ENCODE measurements at places on chromosomes 6 and 20.

DNA sequence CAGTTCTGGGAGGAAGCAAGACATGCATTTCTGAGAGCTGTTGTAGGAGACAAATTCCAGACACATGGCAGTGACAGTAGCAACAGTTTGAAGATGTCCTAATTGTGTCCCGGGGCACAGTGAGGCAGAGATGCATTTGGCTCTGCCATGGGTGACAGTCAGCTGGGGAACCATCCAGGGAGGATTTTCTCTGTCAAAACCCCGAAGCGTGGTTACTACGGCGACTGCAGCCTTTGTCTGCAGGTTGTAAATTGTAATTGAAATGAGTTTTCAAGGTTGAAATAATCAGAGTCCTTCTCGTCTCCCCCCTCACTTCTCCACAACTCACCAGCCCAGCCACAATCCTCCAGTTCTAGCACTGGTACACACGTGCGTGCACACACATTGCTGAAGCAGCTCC is 100.1 kb downstream of the GRM4 start:
- DNase-seq = peak; percentile 83
- no peak overlapping the region for H3K4me3 ChIP-seq
- H3K27ac ChIP-seq = peak overlapping the region; percentile 31

- no peaks in the 10 kb centered on the region for H3K27me3 ChIP-seq
- H3K36me3 ChIP-seq = peaks cover 78% of the 10 kb centered on the region
- no peak for DNase-seq
- H3K4me3 ChIP-seq = no peak overlapping the region
These were observed 14.5 kb downstream of the STX16 start for GRCh38 chr20:58665606-58666005.

GRCh38 chr6:1545654-1546053 is 64.1 kb upstream of the FOXC1 start:
- H3K4me3 ChIP-seq = no peak overlapping the region
- H3K4me1 ChIP-seq = no peaks in the 10 kb centered on the region
- H3K27me3 ChIP-seq = peaks cover 22% of the 10 kb centered on the region
- no peak for DNase-seq
- H3K27ac ChIP-seq = no peak overlapping the region

GRCh38 chr6:139129284-139129683 is 5.6 kb upstream of the HECA start:
- DNase-seq = no peak
- no peak overlapping the region for H3K4me3 ChIP-seq
- H3K27ac ChIP-seq = no peak overlapping the region
- H3K27me3 ChIP-seq = no peaks in the 10 kb centered on the region
- no peaks in the 10 kb centered on the region for H3K36me3 ChIP-seq

- no peaks in the 10 kb centered on the region for H3K36me3 ChIP-seq
- H3K4me1 ChIP-seq = peaks cover 7% of the 10 kb centered on the region
- H3K4me3 ChIP-seq = no peak overlapping the region
- H3K27ac ChIP-seq = no peak overlapping the region
- no peaks in the 10 kb centered on the region for H3K27me3 ChIP-seq
These were observed 713.3 kb downstream of the PRKN start for GRCh38 chr6:162014069-162014811.

GRCh38 chr6:113301651-113302050 is 555.5 kb upstream of the MARCKS start:
- no peak overlapping the region for H3K4me3 ChIP-seq
- DNase-seq = no peak
- no peaks in the 10 kb centered on the region for H3K27me3 ChIP-seq
- no peaks in the 10 kb centered on the region for H3K36me3 ChIP-seq

GRCh38 chr6:156944412-156944811 is 167.2 kb downstream of the ARID1B start:
- peaks cover 17% of the 10 kb centered on the region for H3K4me1 ChIP-seq
- no peaks in the 10 kb centered on the region for H3K36me3 ChIP-seq
- DNase-seq = no peak
- no peak overlapping the region for H3K4me3 ChIP-seq
- no peak overlapping the region for H3K27ac ChIP-seq

- no peaks in the 10 kb centered on the region for H3K36me3 ChIP-seq
- H3K27ac ChIP-seq = no peak overlapping the region
- H3K27me3 ChIP-seq = no peaks in the 10 kb centered on the region
- no peak overlapping the region for H3K4me3 ChIP-seq
These were observed 55.7 kb downstream of the LYRM4 start for GRCh38 chr6:5205035-5205507.

DNA sequence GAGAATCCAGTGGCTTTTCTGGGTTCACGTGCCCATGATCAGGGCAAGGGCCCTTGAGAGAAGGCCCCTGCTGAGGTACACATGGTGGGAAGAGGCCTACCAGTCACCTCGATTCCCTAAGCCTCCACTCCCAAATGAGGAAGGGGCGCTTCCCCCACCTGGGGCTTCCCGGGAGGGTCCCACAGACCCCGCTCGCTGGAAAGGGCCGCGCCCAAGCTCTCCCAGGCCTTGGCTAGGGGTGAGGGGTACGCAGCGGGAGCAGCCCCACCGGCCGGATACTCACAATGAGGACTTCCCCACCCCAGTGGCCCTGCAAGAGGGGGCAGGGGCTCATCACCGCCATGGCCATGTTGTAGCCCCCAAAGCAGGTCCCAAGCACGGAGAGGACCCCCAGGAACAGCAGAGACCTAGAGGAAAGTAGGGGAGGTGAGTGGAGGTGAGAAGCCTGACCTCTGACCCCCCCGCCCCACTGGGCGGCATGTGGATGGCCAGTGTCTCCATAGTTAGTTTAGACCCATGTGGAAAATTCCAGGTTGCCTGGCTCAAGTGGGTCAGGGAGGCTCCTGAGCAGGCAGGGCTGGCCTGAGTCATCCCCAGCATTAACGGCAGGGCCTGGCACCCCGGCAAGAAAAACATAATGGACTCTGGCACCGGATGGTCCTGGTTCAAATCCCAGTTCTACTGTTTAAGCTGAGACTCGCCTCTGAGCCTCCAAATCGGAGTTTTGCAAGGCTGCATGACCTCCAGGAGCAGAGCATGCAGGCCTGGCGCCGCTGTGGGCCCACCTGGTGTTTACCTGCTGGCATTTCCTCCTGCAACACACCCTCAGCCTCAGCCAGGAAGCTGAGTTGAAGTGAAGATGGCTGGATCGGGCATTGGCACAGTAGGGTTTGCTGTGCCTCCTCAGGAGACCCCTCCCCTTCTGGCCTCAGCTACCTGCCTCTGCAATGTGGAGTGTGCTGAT is 6.6 kb downstream of the SLC52A3 start:
- H3K36me3 ChIP-seq = no peaks in the 10 kb centered on the region
- DNase-seq = no peak
- H3K27ac ChIP-seq = no peak overlapping the region
- no peaks in the 10 kb centered on the region for H3K4me1 ChIP-seq
- H3K4me3 ChIP-seq = no peak overlapping the region

DNA sequence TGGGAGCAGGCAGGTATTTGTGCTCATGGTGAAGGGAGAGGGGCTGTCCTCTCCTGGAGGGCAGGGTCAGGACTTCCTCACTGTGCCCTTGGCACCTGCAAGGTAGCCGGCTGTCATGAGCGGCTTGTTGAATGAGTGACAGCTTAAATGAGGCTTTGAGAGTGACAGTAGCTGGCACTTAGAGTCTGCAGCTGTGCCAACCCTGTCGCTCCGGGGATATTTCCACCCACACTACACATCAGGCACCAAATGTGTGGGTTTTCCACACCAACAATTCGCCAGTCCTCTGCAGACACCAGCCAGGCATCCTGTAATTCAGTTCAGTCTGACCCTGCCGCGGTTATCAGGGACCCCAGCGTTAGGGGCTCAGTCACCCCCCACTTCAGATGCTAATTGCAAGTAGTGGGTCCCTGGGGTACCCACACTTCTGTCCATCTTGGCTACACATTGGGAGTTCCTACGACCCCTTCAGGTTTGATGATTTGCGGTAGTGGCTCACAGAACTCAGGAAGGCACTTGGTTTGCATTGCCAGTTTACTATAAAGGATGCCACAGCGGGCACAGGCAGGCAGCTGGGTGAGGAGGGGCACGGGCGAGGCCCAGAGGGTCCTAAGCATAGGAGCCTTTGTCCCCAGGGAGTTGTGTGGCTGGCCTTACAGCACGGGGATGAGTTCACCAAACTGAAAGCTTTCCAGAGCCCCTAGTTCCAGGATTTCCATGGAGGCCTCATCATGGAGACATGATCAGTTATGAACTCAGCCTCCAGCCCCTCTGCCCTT is 9.1 kb downstream of the MTG2 start:
- no peak overlapping the region for H3K27ac ChIP-seq
- H3K36me3 ChIP-seq = peaks cover 31% of the 10 kb centered on the region
- no peaks in the 10 kb centered on the region for H3K4me1 ChIP-seq
- H3K4me3 ChIP-seq = no peak overlapping the region
- H3K27me3 ChIP-seq = no peaks in the 10 kb centered on the region

DNA sequence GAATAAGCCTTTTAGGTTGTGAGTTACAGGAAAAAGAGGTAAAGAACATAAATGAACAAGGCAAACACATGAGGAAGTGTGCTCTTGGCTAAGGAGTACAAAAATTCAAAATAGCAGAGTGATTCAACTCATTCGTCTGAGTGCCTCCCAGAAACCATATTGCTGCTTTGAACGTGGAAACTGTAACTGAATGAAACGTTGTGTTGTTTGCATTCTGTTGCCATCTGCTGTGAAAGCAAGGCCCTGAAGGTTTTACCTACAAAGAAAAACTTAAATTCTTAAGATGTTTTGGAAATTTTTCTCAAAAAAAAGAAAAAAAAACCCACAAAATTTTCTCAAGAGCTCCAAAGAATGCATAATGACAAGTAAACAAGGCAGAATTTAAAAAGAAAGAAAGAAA is 375.4 kb upstream of the HS3ST5 start:
- no peak overlapping the region for H3K27ac ChIP-seq
- no peaks in the 10 kb centered on the region for H3K4me1 ChIP-seq
- H3K27me3 ChIP-seq = no peaks in the 10 kb centered on the region
- no peak overlapping the region for H3K4me3 ChIP-seq
- no peaks in the 10 kb centered on the region for H3K36me3 ChIP-seq
- DNase-seq = no peak

- no peak overlapping the region for H3K27ac ChIP-seq
- no peaks in the 10 kb centered on the region for H3K27me3 ChIP-seq
- H3K4me1 ChIP-seq = no peaks in the 10 kb centered on the region
These were observed 36.6 kb downstream of the AIG1 start for GRCh38 chr6:143097224-143097795.

GRCh38 chr6:37967651-37968050 is 148.1 kb downstream of the ZFAND3 start:
- H3K27ac ChIP-seq = no peak overlapping the region
- no peaks in the 10 kb centered on the region for H3K4me1 ChIP-seq
- H3K4me3 ChIP-seq = no peak overlapping the region
- no peaks in the 10 kb centered on the region for H3K27me3 ChIP-seq
- peaks cover 4% of the 10 kb centered on the region for H3K36me3 ChIP-seq
- DNase-seq = no peak

DNA sequence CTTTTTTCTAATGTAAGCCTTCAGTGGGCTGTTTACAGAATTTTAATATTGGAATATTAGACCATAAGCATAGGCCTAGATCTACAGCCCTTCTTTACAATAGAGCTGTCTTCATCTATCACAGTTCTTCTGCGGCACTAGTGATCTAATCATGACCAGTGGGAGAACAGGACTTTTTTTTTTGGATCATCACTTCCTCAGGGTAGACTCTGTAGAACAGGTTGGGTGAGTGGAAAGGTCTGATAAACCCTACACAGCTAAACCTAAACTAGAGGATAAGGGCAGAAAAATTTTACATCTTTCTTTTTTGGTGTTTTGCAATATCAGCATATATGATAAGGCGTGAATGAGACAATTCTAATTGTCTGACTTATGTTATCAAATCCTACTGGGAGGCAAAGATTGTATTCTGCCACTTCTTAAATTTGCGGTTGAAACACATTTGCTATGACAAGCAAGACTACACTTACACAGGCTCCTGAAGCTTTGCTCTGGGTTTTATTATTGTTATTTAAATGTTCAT is 52.2 kb downstream of the GOPC start:
- H3K27me3 ChIP-seq = no peaks in the 10 kb centered on the region
- H3K27ac ChIP-seq = no peak overlapping the region
- H3K36me3 ChIP-seq = peaks cover 32% of the 10 kb centered on the region
- H3K4me3 ChIP-seq = no peak overlapping the region

DNA sequence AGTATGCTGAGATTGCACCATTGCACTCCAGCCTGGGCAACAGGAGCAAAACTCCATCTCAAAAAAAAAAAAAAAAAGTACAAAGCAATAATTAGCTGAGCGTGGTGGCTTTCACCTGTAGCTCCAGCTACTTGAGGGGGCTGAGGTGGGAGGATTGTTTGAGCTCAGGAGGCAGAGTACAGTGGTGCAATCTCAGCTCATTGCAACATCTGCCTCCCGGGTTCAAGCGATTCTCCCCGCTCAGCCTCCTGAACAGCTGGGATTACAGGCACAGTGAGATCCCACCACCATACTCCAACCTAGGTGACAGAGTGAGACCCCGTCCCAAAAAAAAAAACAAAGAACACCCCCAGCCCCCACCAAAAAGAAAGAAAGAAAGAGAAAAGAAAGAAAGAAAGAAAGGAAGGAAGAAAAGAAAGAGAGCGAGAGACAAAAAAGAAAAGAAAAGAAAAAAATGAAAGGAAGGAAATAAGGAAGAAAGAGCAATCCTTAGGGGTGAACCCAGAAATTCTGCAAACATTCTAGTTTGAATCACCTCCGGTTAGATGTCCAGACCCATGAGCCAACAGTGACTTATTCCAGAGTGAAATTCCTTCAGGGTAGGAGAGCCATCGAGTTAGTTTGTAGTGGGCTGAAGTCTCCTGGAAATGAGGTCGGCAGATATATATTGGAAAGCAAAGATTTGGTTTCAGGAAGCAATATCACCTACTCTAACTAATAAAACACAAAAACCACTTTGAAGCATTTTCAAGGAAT is 3.2 kb upstream of the RIPOR3 start:
- H3K36me3 ChIP-seq = no peaks in the 10 kb centered on the region
- DNase-seq = no peak
- H3K27ac ChIP-seq = no peak overlapping the region
- no peaks in the 10 kb centered on the region for H3K27me3 ChIP-seq
- H3K4me1 ChIP-seq = peaks cover 28% of the 10 kb centered on the region

DNA sequence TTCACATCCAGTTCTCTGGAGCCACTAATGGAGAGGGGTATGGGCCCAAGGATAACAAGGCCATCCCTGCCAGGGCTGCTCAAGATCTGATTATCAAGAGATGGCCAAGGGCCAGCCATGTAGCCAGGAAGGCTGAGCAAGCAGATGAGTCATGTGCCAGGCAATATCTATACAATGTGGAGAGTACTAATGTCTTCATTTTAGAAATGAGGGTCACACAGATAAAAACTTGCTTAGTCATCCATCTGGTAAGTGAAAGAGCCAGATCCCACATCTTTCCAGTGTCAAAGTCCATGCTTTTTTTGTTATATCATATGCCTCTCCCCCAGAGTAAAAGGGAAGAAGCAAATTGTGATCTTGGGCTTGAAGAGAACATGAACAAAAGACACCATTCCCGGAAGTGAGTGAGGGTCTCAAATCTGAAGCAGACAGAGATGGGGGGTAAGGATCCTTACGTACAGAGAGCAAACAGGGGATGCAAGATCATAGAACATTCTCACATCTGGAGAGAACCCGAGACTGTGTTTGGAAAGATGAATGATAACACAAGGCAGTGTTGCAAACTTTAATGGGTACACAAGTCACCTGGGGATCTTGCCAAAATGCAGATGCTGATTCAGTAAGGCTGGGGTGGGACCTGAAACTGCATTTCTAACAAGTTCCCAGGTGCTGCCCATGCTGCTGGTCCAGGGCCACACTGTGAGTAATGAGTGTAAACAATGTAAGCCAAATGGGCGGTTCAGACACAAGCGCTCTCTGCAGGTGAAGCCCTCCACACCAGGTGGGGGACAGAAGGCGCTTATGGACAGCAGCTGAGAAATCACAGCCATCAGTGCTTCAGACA is 20.0 kb upstream of the GSTA3 start:
- no peaks in the 10 kb centered on the region for H3K36me3 ChIP-seq
- H3K4me3 ChIP-seq = no peak overlapping the region
- H3K4me1 ChIP-seq = peaks cover 2% of the 10 kb centered on the region
- DNase-seq = peak; percentile 22
- H3K27ac ChIP-seq = peak overlapping the region; percentile 92
- no peaks in the 10 kb centered on the region for H3K27me3 ChIP-seq
